ENCODE measurements at places on chromosomes 16 and 17.

- no peak for DNase-seq
Observed at GRCh38 chr16:85005285-85006069, 5.9 kb downstream of the ZDHHC7 start.

GRCh38 chr17:6986676-6987075, 9.2 kb upstream of the ALOX12 start:
- DNase-seq, result no peak

- DNase-seq, result no peak
Observed at GRCh38 chr17:15273141-15273793, 8.1 kb upstream of the PMP22 start.

- DNase-seq, result peak; percentile 34
Observed at GRCh38 chr17:58357312-58358297, 5.6 kb upstream of the SUPT4H1 start.

DNA sequence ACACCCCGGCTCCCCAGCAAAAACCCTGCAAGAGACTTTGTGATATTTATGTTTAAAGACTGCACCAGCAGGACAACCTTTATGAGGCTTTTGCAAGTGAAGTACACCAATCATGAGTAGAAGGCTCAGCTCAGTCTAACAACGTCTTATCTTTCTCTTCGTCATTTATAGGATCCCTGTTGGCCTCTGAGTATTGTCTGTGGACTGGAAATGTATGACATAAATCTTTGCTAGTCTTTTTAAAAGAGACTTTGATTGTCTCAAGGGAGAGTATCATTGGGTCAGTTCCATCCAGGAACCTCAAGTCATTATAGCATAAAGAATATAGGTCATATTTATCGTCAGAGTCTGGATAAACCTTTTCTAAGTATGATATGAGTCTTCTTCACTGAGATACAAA, 505.0 kb upstream of the SOX9 start:
- no peak for DNase-seq
